ENCODE measurements at places on chromosomes 3 and 15.

DNA sequence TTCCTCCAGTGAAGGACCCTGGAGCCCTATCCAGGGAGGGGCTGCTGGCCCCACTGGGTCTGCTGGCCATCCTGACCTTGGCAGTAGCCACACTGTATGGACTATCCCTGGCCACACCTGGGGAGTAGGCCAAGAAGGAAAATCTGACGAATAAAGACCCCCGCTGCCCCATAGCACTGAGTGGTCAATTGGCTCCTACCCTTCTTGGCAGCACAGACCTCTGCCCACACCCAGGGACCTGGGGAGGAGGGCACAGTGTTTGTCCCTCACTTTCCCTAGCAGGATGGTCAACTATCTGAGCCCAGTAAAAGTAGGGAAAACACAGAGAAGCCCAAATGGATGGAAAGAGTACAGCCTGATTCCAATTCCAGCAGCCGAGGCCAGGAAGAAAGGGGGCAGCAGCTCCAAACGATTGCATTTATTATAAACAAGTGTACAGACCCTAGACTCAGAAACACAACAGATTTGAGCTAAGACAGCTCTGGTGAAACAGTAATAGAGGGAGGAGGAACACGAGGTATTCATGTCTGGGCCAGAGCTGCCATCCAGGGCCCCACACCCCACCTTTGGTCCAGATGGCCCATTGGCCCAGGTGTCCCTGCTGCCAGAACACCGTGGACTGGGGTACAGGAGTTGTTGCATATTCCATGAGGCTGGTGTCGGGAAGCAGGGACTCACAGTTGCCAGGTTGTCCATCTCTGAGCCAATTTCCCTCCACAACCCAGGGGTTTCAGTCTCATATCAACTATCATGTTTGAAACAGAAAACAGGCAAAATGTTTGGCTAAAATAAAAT, 21.1 kb downstream of the ATRIP start:
- no peak for DNase-seq

- no peak for DNase-seq
These were observed 65.5 kb upstream of the UBE3A start for GRCh38 chr15:25504307-25504706.

DNA sequence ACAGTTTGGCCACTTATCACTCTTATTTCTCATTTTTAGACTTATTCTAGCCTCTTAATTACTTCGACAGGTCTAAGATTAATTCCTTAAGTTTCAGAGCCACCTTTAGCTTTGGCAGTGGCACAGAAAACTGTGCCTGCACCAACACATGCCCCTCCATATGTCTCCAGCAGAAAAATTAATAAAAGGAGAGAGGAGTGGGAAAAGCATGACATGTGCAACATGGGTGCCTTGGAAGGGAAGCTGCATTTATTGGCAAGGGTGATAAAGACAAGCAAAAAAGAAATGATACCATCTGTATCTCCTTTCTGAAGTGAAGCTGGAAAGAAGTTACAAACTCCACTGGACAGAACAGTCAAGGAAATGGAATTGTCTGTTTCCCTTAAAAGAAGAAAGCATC, 121.7 kb upstream of the CFAP20DC start:
- no peak for DNase-seq

DNA sequence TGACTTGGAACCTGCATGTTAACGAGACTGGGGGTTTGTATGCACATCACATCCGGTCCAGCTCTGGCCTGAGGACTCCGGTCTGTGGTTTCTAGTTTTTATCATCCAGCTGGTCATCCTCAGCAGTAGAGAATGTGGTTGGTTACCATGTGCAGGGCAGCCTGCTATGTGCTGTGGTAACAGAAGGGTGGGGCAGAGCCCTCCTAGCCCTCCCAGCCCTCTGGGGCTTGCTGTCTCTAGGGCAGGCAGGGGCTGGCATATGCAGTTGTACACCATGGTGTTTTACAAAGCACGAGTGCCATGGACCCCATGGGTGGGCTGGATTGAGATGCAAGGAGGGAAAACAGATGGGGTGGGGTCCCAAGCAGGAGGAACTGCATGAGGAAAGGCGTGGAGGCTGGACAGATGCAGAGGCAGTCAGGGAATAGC, 70.2 kb downstream of the APBA2 start:
- DNase-seq, result no peak

GRCh38 chr15:96424674-96425073, 94.2 kb downstream of the NR2F2 start:
- no peak for DNase-seq

- no peak for DNase-seq
These were observed 116.3 kb downstream of the CLSTN2 start for GRCh38 chr3:140051019-140051957.

DNA sequence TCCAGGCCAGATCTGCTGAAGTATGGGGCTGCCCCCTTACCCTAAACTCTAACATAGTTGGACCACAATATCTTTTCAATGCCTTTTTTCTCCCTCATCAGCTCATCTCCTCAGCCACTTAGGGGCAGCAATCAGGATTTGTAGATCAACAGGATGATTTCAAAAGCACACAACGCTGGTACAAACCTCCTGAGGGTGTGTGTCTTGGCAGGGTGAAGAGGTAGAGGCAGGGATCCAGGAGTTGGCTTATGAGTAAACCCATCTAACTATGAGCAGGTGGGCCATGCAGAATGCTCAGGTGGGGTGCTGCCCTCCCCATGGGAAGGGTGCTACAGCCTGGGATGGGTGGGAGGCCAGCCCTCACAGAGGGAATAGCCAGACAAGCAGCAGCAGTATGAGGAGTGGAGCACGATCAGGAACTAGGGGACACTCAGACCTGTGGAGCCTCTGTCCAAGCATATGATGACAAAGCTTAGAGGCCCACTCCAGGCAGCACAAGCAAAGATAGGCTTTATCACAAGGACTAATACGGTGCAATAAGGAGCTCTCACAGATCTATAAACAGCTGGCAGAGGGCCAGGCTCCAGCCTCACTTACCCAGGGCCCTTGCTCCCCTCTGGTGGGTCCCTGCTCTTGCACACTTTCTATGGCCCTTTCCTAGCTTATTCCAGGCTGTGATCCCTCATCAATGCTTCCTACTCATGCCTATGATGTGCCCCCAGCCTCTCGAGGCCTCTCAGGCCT, 32.2 kb downstream of the IL20RB start:
- DNase-seq, result no peak

DNA sequence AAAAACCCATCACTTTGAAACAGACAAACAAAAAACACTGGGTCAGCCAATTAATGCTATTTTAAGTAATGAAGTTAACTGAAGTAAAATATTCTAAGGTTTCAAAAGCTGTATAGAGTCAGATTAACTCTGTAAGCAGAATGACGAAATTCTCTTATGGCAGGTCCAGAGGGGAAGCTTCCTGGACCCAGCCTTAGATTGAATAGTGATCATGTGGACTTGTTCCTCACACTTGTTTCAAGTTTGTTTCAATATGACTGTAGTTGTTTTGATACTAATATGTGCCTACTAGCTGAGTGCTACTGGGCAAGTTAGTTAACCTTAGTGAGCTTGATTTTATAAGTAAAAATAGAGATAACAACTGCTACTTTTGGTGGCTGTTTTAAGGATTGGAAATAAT, 32.6 kb downstream of the PLS1 start:
- DNase-seq, result no peak

DNA sequence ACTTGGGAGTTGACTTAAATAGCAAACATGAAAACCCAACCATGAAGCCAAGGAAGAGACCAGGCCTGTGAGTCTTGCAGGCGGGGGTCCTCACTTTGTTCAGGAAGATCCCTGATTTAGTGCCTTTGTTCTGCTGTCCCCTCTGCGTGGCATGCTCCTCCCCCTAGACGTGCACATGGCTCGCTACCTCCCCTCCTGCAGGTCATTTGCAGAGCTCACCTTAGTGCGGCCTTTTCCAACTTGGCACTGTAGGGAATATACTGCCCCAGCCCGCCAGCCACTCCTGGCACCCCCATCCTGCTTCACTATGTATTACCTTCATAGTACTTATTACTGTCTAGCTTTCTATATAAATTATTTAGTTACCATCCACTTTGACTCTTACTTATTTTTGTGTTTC, 18.3 kb downstream of the GXYLT2 start:
- DNase-seq, result no peak

DNA sequence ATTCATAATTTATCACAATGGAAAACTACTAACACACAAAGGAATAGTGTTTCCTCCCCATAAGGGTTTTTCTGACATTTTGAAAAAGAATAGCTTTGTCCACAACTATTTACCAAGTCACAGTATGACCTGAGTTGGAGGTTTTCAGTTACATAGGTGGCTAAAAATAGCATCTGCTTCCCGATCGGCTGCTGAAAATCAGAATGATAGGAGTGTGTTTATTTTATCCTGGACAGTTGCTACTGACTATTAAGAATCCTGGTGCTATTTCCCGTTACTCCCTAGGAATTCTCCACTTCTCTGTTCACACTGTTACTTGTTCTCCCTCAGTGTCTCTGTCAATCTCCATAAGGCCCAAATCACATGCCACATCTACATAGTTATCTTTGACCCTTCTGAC, 353.9 kb upstream of the RARB start:
- DNase-seq, result no peak

DNA sequence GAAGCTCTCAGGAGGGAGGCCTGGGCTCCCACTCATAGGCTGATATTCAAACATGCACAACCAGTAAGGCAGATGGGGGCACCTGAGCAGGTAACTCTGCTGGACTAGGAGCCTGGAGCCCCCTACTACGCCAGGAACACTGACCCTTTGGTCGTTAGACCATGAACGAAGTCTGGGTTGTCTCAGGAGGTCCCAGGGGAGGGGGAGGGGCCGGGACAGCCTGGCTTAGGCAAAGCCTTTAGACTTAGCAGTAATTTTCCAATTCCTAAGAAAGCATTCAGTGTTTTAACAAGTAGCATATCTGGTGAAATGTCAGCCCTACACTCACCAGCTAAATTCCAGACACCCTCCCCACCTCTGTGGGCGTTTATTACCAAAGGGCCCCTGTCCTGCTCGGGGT, 67.4 kb upstream of the ST8SIA2 start:
- no peak for DNase-seq

GRCh38 chr15:23629234-23629805, 18.3 kb downstream of the MAGEL2 start:
- no peak for DNase-seq

GRCh38 chr15:26394801-26395200, 378.1 kb downstream of the GABRB3 start:
- DNase-seq, result no peak

DNA sequence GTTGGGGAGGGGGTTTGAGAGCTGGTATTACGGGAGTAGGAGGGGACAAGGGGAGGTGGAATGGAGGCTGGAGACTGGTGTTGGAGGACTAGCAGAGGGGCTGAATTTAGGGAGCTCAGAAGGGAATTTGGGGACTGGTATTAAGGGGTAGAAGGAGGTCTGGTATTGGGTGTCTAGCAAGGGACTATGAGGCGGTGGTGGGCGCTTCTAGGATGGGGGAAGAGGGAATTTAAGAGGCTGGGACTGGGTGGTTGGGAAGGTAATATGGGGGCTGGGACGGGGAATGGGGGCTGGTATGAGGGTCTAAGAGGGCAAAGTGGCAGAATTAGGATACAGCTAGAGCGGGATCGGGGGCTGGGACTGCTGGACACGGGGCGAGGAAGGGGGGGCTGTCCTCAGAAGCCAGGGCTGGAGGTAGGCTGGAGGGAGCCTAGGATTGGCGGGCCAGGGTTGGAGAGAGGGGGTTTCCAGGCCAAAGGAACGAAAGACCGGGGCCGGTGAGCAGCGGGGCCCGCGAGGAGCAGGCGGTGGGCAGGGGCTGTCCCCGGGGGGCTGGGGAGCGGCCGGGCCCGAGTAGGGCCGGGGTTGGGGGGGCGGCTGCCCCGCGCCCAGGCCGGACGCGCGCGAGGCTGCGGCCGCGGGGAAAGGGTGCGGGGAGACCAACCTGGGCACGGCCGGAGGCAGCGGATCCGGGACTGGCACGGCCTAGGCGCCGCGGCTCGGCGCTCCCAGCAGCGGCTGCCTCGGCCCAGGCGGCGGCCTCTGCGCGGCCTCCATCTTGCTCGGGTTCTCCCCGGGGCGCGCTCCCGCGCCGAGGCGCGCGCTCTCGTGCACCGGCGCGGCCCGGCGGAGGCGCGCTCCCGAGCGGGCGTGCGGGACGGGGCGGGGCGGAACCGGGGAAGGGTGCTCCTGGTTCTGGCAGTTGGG, at the start of gene LHFPL4:
TSS of gene LHFPL4 (minus strand) at position 802 of the 927 bp plus-strand sequence. CDS start 1,143 bp downstream, outside the sequence.
- DNase-seq, result no peak

DNA sequence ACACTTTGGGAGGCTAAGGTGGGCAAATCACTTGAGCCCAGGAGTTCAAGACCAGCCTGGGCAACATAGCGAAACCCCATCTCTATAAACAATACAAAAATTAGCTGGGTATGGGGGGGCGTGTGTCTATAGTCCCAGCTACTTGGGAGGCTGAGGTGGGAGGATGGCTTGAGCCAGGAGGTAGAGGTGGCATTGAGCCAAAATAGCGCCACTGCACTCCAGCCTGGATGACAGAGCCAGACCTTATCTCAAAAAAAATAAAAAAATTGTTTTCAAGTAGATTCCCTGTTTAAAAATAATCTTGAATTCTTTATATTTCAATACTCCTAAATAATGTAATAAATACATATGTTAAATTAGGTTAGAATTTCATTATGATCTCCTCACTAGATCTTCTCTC, 9.8 kb downstream of the HMCES start:
- DNase-seq, result no peak

GRCh38 chr3:180183346-180183745, 146.6 kb upstream of the PEX5L start:
- DNase-seq, result no peak

DNA sequence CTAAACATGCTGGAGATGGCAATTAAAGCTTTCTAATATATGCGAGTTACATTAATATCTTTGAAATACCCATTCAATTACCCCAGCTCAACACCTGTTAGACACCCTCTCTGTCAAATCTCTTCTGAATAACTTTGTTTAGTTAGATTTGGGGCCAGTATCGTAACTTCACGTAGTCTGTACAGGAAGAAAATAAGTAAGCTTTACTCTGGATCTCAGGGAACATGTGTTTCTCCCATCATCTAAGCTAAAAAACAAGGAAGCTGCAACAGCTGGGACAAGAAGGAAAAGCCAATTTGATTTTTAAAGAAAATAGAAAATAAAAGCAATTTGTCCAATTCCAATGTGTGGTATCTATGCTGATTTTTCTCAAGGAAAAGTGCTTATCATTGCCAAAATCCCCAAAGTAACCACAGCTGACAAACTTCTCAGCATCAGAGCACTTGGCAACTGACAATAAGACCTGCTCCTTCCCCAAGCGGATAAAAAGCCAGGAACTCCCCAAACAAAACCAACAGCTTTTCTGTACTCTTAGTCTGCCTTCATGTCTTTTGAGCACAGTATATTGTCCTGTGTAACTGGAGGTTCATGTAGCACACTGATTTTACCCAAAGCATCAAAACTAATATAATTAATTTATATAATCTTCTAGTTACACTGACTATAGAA, 279.1 kb downstream of the ZBTB20 start:
- no peak for DNase-seq
